ENCODE measurements at places on chromosomes 3 and 15.

DNA sequence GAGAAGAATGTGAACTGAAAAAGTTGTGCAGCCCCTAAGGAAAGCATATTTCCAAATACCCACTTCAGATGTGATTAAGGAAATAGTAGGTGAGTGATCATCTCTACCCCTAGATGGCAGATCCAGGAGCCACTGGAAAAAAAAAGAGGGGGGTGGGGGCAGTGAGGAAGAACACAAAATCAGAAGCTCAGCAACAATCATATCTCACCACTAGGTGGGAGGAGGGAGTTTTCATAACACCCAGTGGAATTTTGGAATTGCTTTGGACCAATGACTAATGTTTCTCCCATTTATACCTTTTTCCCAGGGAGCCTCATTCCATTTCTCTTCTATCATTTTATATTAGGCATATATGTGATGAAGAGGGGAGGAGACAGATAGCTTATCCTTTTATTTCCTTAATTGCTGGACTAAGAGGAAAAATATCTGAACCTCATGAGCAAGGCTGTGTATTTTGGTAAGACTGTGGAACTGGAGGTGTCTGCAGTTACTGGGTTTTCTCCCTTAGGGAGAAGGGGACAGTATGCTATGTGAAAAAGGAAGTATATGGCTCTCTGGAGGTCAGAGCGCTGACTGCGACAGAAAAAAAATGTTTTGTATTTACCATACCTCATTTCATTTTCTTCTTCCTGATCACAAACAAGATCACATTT, 363.4 kb downstream of the GAP43 start:
- DNase-seq: no peak

GRCh38 chr3:52428151-52429005, 16.5 kb downstream of the SEMA3G start:
- no peak for DNase-seq

GRCh38 chr3:33016846-33017405, 65.5 kb downstream of the CCR4 start:
- DNase-seq: no peak

- DNase-seq: no peak
Measured at GRCh38 chr3:99817047-99817436, 620 bp upstream of the CMSS1 start.

- DNase-seq: no peak
Measured at GRCh38 chr3:123161167-123161566, 40.6 kb upstream of the SEC22A start.

- DNase-seq: no peak
Measured at GRCh38 chr3:79284781-79285180, 483.0 kb downstream of the ROBO1 start.

DNA sequence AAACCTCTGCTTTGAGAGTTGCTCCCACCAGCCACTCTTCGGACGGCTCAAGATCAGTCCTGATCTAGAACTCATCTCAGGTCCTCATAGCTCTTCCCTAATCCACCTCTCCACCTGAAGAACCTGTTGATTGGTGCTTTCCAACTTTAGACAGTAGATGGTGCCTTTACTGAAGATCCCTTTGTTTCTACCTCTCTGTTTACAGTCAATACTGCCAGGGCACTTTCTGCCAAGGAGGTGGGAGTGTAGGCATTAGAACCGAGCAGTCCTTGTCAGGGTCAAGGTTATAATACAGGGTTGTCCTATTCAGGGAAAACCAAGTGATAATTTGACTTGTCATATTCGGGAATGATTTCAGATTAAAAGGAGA, 1.2 kb downstream of the CGNL1 start:
- DNase-seq: no peak

DNA sequence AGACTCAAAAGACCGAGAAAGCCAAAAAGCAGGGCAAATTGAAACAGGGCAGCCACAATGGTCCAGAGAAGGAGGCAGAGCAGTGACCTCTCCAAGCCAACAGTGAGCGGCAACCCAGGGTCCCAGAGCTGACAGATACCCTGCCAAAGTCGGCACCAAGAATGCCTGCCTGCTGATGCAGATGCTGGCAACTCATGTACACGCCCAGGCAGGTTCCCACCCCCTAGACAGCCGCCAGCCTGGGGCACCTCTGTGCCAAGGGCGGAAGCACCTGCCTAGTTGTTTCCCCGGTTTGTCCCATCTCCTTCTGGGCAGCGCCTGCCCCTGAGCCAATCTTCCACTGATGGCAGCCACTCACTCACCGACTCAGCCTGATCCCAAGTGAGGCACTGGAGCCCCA, 22.1 kb downstream of the KLHL25 start:
- no peak for DNase-seq

DNA sequence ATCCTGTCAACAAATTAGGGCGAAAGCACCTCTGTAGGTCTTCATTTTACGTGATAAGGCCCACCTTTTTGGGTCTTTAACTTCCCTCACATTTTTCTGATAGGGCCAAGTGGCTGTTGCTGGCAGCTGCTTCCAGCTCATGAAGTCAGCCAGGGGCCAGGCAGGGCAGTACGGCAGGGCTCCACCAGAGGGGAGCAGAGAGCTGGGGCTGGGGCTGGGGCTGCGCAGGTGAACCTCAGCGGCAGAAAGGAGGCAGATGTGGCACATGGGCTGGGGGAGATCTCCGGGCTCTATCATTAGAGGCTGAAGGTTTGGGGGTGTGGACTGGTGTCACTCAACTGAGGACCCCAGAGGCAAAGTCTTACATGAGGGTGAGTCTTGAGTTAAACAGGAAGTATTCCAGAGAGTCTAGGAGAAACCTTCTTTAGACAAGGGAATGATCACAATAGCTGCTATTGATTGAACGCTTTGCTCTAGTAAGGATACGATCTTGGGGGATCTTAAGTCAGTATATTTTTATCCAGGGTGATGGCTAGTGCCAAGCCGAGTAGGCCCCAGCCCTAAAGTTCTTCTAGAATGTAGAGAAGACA, 62.8 kb upstream of the MEX3B start:
- DNase-seq: peak; percentile 57

- DNase-seq: no peak
Measured at GRCh38 chr3:37086918-37087317, 87.5 kb downstream of the LRRFIP2 start.

- DNase-seq: no peak
Measured at GRCh38 chr3:145981056-145981455, 179.9 kb downstream of the PLOD2 start.
